ENCODE measurements at places on chromosomes 6 and 20.
A peak's percentile ranks its signal among the peaks of the same experiment; 100 is the strongest.

DNA sequence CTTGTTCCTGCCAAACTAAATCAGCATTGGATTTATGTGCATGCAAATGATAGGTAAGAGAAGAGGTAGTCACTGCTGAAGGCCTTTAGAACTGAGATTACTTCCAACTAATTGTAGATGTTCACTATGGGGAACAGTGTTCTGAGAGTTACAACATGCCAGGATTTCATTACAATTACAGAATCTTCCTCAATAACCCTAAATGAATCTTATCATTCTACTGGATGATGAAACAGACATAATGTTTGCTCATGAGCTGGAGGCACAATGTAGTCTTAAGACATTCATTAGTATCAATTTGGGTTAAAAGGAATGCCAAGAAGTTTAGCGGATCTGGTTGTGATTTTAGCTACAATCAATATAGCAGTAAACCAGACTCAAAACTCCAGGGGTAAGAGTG is 248.9 kb upstream of the THEMIS start:
- DNase-seq = no peak

GRCh38 chr6:15620611-15621010 is 42.2 kb downstream of the DTNBP1 start:
- DNase-seq = no peak

GRCh38 chr20:42093542-42094440 is 475.6 kb upstream of the CHD6 start:
- no peak for DNase-seq

DNA sequence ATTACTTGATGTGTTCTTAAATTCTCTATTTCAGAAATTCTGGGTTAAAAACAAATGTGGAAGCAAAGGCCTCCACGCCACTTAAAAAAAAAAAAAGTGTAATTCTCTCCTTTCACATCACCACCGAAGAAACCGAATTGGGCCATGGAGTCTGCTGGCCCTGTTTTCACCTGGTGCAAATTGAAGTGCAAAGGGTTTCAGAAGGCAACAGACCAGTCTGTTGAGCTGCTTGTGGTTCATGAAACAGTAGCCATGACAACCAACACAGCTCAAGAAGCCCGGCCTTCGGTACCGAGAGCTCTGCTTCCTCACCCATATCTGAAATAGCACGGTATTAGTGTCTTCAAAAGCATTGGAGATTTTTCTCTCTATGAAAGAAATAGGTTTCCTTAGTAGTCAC is 63.1 kb downstream of the GMPR start:
- no peak for DNase-seq

DNA sequence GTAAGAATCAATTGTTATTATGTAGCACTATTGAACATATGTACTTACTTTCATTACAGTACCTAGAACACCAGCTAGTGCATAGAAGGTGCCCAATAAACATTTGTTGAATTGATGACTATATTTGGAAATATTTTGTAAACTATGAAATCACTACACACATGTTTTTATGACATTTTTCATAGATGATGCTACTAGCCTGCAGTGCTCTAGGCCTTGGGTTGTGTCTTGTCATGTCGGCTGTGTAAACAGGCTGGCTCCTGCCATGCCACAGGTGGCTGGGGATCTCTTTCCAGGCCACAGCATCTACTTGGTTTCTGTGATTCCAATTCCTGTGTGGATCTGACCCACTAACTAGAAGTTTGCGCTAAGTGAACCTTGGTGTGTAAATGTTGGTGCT is 43.3 kb upstream of the EDN1 start:
- DNase-seq = no peak

DNA sequence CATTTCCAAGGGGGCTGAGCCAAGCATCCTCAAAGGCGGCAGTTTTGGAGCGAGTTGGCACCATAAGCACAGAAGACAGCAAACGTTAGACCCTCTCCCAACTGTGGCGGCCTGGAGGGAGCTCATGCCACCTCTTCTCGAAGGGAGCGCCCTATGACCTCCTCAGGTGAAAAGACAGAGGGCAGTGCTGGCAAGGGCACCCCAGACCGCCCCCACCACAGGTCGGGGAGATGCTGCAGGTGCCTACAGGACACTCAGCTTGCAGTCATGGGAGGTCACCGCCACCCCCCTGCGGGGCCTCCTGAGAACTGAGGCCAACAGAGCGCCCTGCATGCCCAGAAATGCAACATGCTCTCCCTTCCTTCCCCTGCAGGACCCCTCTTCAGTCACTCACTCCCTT is 45.1 kb upstream of the BHLHE23 start:
- no peak for DNase-seq

GRCh38 chr20:62454904-62455636 is 20.7 kb downstream of the GATA5 start:
- DNase-seq = no peak

GRCh38 chr20:62609279-62609720 is 33.0 kb upstream of the SLCO4A1 start:
- no peak for DNase-seq

GRCh38 chr6:7107578-7108195 is at the start of gene RREB1:
Gene RREB1 (plus strand): TSS chr6:7107961. CDS start chr6:7181912, 73,951 bp downstream.
- DNase-seq = peak; percentile 52

DNA sequence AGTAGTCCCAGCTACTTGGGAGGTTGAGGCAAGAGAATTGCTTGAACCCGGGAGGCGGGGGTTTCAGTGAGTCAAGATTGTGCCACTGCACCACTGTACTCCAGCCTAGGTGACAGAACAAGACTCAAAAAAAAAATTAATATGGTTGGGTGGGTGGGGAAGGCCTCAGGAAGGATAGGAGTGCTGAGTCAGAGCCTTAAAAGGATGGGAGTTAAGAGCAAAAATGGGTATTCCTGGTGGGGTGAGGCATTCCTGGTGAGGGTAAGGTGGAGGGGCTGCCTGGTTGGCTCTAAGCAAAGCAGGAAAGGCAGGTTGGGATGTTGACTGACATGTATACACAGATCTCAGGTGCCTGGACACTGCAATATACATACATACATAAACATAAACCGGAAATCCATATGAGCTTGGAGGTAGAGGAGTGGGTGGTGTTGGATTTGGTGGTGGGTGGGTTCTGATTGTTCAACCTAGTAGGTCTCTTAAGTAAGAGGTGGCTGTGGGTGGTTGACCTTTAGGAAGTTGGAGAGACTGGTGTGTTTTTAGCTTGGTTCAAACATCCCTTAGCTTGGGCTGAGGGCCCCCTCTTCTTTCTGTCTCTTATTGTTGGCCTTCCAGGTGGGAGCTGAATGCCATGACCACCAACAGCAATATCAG is 1.2 kb upstream of the RRP36 start:
- DNase-seq = no peak

DNA sequence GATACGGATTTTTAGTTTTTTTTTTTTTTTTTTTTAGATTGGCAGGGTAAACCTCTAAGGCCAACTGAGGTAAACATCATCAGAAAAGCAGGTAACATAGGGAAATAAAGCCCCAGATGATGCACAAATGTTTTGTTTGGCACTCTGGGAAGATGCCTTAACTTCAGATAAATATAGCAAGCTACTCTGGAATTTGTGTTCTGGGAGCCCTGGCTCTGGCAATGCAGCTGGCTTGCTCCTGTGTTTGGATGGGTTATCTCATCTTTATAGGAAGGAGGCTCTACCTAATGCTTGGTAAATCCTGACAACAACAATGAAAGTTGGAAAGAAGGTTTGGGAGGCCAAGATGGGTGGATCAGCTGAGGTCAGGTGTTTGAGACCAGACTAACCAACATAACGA is 77.4 kb downstream of the GFOD1 start:
- no peak for DNase-seq
